ENCODE measurements at places on chromosomes 6 and 20.
A peak's percentile ranks its signal among the peaks of the same experiment; 100 is the strongest.

- DNase-seq = no peak
These were observed 61.7 kb upstream of the NUP153 start for GRCh38 chr6:17768388-17768787.

DNA sequence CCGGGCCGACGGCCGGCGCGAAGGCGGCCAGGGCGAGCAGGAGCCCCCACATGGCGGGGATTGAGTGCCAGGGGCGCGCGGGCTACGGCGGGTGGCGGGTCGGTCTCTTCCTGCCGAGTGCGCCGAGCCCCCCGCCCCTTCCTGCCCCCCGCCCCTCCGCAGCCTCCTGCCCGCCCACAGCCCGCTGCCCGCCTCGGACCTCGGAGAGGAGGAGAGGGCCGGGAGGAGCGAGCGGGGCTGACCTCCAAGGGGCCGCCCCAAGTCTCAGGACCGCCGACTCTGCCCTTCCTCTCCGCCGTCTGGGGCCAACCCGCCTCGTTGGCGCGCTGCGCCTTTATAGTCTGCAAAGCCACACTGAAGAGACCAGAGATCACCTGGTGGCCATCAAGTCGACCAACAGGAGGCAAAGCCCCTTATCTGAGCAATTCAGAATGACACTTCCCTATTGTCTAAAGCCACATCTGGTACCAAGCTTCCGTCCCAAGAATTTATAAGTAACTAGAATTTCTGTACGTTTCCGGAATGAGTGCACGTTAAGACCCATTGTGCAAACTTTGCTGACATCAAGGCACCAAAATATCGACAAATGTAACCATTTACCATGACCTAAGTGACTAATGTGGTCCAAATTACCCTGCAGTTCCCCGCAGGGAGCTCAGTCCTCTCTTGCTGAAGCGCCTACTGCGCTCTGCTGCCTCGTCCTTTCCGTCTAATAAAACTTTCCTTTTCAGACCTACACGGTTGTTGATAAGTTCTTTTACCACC is at the start of gene CPXM1:
Gene CPXM1 (minus strand): TSS at position 107 of the 765 bp plus-strand sequence. CDS start 55 bp downstream, at position 52.
- DNase-seq = no peak

DNA sequence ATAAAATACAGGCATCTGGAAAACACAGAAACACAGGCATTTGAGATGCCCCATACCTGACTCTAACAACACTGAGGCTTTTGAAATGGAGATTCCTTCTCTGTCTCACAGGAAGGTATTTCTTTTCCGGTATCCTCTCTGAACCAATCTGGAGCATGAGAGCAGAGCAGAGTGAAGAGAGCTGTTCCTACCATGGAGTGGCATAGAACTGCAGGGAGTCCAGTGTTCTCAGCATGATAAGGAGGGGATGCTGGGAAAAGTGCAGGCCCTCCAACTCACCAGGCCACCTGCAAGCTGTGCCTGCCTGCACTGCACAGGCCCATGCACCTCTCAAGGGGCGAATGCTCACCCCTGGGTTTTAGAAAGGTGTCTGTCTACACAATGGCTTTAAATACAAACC is 89.2 kb downstream of the FOXA2 start:
- no peak for DNase-seq

DNA sequence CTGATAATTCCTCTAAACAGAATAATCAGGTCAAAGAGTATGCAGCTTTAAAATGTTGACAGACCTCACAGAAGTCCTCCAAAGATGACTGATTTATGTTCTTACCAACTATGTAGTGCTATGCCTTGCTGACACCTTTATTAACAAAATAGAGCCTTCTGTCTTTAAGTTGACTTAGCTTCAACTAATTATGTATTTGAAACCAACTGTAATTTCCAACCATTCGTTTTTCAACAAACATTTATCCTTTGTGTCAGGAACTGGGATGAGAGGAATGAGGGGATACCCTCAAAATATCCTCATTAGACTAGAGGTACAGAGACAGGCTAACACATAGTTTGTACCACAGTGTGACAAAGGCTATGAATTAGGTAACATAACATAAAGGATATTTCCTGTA is 186.2 kb upstream of the ZNF217 start:
- DNase-seq = no peak

- no peak for DNase-seq
These were observed 17.0 kb upstream of the HEY2 start for GRCh38 chr6:125732398-125732797.

DNA sequence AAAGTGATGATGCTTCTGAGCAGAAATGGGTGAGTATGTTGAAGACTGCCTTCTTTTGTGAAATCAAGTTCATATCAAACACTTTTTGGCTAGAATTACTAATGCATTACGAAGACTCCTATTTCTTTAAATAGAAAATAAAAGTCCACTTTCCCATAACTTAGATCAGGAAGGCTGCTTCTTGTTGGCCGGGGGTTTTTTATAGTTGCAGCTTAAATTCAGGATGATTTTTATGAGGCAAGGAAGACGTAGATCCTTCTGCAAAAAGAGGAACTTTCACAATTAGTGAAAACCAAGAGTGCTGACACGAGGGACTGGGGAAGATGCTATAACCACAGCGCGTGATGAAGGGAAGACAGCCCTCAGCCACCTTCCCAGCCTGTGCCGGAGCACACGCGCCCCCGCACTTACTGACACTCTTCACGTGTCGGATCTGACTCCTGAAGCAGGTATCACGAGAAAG is 206.1 kb upstream of the PRDM1 start:
- no peak for DNase-seq

DNA sequence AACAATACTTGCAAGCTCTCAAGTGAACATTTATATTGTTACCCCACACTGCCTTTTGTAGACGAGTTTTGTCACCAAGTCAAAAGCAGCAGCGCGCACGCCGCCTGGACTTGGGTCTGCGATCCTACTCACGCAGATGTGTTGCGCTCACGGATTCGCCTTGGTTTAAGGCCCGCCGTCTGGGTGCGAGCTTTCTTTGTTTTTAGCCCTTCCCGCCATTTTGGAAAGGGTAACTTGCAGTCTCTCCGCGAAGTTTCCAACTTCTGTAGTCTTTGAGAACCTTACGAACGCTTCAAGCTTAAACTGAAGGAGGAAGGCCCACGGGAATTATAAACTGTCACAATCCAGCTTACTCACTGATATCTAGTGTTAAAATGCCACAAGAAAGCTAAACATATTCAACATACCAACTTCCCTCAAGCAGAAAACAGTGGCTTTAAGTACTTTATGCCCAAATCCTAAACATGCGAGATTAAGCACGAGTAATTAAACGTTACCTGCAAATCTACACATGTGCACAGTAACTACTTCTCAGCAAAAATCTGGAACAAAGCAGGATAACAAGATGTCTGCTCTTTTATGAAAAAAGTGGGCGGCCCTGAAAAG is 80.4 kb upstream of the BTN3A2 start:
- no peak for DNase-seq

- no peak for DNase-seq
These were observed 32.5 kb upstream of the MAS1L start for GRCh38 chr6:29520232-29520631.

DNA sequence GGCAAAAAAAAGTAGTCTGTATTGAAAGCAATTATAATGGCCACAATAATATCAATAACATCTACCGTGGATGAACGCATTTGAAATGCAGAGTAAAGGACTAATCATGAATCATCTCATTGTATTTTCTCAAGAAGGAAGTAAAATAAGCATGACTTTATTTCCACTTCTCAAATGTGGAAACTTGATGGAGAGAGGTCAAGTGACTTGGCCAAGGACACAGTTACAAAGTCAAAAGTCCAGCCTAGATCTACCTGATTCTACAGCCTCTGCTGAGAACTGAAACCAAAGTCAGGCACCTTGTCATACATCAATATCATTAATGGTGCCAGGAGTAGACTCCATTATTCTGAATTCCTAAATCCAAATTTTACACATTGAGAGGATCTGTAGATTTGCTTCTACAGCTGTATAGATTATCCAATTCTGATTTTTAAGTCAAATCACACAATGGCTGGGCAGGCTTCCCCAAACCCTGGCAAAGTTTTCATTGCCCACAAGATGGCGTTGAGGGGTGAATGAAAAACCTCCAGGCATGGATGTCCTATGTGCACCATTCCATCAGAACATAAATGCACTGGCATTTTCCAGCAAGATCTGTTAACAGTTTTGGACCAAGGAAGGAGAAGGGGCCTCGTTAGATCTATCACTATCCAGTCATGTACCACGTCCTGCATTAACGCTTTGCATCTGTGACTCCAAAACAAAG is 423.1 kb downstream of the MAFB start:
- DNase-seq = peak; percentile 18

DNA sequence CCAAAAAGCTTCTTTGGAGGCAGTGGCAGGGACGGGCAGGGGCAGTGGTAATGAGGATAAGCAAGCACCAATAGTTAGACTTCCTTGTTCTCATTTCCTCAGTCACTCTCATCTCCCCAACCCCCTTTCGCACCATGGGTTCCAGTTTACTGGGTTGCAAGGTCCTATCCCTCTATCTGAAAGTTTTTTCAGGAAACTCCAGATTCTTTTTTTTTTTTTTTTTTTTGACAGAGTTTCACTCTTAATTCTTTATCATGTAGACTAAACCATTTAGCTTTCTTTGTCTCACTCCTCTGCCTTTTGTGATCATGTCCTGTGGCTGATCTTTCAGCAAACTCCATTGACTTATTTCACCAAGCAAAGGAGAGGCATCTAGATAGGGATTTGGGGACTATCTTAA is 51.4 kb upstream of the GMDS start:
- no peak for DNase-seq
